ENCODE measurements at places on chromosomes 2 and 18.

- no peak for DNase-seq
These were observed 4.5 kb upstream of the SPC25 start for GRCh38 chr2:168894720-168895119.

- no peak for DNase-seq
These were observed 98.8 kb downstream of the CTAGE1 start for GRCh38 chr18:22318745-22319407.

DNA sequence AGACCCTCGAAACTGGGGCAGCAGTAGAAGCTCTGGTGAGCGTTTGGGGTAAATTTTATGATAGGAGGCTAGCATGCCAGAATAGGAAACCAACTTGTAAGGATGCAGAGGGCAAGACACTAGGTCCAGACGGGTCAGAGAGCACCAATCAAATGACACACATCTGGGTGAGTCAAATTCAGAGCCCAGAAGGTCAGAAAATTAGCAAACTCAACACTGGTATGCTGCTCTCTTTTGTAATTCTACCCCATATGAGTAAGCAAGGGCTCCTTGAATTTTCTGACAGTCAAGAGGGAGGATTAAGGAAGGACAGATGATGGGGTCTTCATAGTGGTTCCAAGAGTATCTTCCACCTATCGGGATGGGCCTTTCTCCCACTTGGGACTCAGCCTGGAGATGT, 209.8 kb downstream of the BCL2 start:
- no peak for DNase-seq

DNA sequence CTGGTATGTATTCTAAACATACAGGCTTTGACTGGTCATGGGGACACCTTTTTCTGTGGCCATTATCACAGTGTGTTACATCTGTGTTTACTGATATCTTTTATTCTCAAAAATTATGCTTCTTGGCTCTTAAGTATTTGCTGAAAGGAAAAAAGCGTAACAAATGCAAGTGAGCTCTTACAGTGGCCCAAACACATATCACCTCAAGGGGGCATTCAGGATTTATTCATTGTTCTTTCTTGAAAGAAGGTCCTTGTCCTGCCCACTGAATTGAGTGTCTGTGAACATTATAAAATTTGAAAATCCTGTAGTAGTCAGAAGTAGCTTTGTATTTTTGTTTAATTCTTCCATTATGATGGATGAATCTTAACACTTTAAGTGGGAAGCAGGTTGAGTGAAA, 454.5 kb downstream of the XIRP2 start:
- DNase-seq, result no peak

DNA sequence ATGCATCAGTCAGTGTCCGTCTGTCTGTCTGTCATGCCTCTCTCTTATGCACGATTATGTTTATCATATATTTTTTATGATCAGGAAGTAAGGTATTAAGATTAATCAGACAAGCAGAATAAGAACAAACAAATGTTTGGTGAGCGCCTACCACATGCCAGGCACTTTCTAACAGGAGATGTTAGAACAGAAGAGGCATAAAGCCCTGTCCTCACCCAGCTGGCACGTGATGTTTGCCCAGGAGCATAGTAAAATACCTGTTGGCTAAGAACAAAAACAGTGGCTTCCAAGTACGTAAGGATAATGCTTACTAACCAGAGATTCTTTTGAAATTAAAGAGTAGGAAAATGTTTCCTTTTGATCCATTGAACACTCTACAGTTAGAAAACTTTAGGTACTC, 380.2 kb upstream of the RAB12 start:
- DNase-seq, result no peak

DNA sequence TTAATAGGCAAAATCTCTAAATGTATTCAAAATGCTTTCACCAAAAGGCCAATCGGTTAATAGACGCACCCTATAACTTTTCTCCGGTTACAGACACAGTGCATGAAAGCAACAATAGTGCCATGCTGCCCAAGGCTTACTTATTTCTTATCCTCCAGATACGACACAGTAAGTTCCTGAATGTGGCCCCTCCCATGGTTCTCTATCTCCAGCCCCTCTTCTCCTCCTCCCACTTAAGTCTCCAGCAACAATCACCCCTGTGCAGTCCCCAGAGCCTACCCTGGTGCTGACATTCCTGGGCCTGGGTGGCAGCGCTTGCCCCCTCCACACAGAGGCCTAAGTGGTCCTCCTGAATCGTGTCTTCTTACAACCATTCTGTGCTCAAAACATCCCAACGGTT, 3.6 kb downstream of the KIDINS220 start:
- no peak for DNase-seq

DNA sequence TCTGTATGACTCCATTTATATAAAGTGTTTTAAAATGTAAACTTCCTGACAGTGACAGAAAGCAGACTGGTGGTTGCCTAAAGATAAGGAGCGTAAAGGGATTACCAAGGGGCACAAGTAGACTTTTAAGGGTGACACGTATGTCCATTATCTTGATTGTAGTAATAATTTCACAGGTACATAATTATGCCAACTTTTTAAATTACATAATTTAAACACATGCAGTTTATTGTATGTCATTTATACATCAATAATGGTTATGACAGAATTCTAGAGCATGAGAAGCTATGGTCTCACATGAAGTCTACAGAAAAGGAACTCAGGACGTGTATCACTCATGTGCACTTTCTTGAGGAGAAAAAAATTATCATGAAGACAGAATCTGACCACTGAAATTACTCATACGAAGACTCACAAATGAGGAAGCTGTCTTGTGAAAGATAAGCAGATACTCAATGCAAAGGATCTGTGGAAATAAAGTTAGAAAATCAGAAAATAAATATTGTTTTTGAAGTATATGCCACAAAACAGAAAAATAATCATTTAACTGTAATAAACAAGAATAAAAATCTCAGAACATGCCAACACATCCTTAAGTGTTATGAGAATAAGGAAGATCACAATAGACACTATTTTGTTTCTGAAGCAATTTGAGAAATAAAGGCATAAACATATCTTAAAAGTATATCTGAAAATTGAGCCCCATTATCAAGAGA, 84.4 kb downstream of the TMEM131 start:
- no peak for DNase-seq

DNA sequence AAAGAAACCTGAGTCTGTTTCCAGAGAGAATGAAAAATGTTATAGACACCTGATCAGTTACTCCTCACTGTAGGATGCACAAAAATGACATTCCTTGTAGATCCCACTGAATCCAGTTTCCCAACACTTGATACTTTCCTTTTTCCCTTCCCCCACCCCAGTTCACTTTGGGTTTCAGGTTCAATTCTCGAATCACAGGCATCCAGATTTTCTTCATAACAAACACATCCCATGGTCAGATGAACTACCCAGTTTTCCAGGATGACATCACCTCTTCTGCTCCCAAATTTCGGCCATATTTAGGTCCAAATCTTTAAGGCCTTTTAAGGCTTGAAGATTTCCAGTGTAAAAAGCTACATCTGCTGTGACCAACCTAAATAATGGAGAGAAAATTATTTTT, 51.5 kb downstream of the UGP2 start:
- no peak for DNase-seq

DNA sequence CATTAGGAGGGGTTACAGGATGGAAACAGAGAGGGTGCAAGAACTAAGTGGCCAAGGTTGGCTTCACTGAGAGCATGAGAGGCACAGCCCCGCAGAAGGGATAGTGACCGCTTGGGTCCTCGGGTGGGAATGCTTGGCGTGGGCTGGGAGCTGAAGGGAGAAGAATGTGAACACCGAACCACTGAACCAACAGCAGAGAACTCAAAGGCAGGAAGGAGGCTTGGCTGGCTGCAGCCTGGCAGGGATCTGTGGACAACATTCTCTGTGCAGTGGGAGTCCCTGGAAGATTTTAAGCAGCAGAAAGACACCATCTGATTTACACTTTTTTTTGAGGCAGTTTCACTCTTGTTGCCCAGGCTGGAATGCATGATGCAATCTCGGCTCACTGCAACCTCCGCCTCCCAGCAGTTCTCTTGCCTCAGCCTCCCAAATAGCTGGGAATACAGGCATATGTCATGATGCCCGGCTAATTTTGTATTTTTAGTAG, 33.9 kb downstream of the SOWAHC start:
- DNase-seq, result no peak

DNA sequence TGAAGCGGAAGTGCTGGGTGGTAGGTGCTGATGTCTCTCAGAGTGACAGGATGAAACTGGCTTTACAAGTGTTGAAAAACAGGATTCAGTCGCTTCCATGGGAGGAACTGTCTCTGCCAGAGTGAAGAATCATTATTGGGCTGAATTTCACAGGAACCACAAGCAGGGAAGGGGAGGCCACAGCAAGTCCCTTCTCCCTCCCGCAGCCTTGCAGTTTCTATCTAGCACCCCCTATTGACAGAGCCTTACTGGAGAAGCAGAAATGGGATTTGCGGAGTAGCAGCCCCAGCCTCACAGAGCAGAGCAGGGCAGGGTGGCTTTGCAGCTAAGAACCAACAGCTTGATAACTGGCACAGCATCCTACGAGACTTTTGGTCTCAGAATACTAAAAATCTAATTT, 33.3 kb upstream of the RMP24 start:
- DNase-seq, result no peak

- DNase-seq, result no peak
These were observed 36.5 kb upstream of the TFCP2L1 start for GRCh38 chr2:121321476-121321875.

- no peak for DNase-seq
These were observed 6.2 kb upstream of the UGGT1 start for GRCh38 chr2:128084757-128085156.

- no peak for DNase-seq
These were observed 53.1 kb downstream of the TMEM18 start for GRCh38 chr2:624096-624495.

Data from CD4-positive, alpha-beta memory T cell (primary cell).